ENCODE measurements at places on chromosomes 4 and X. TPM values are rescaled to one million over a fixed set of nuclear protein-coding genes. Genes with fewer than 3 reads are reported as not detected.

DNA sequence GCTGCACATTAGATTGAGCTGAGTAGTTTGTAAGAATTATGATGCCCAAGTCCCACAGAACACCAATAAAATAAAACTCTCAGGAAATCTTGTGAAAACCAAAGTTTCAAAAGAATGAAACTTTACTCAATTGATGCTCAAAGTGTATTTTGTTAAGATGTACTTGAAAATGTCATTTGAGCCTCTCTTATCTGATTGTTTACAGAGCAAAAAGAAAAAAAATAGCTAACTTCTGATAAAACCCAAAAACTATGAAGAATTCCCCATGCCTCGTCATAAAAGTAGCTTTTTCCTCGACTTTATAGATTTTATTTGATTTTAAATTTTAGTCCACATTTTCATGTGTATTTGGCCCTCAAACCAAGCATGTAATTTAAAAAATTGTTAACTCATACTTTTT lies 521.5 kb upstream of the FTHL17 start:
- no peak for DNase-seq

GRCh38 chr4:66197451-66197850 lies 527.2 kb upstream of the EPHA5 start:
- no peak for DNase-seq

- no peak for DNase-seq
Measured at GRCh38 chr4:146407669-146408084, 114.1 kb downstream of the SLC10A7 start.

GRCh38 chr4:6230502-6230785 lies 30.1 kb upstream of the JAKMIP1 start:
- DNase-seq: no peak

- no peak for DNase-seq
Measured at GRCh38 chrX:108297290-108297689, 140.9 kb downstream of the COL4A6 start.

The ODAPH gene
- total RNA-seq: not detected

The PDE5A gene
- 1.2 TPM for total RNA-seq

The PALLD gene
- total RNA-seq: 0.34 TPM

- DNase-seq: no peak
Measured at GRCh38 chr4:48329193-48329592, 12.1 kb upstream of the SLAIN2 start.

The RAB41 gene
- not detected for total RNA-seq

GRCh38 chr4:67556436-67556835 lies 2.1 kb upstream of the STAP1 start:
- no peak for DNase-seq

DNA sequence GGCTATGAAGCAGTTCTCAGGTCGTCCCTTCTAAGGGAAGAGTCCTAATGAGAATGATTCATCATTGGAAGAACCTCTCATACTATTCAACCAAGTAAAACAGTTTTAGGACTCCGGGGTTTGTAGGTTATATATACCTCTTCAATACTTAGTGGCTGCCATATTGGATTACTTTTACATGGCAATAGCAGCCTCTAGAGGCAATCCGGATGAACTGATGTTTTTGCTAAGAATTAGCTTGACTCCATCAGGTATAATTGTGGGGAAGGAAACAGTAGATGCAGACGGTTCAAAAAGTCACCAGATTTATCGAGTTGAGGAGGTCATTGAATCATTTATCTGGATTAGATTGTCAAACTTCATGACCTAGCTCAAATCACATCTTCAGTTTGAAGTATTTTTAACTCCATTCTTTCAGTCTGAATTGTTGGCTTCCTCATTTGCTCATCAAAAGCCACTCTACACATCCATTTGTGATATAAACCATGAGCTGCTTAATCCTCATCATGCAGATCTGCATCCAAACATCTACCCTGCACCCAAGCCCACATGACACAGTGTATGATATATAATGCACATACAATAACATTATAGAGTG lies 28.4 kb downstream of the GUCY1B1 start:
- peak; percentile 20 for DNase-seq

The GPC3 gene
- total RNA-seq: not detected

Data from naive thymus-derived CD8-positive, alpha-beta T cell (primary cell).